ENCODE measurements at places on chromosomes 5 and 9. TPM values are rescaled to one million over a fixed set of nuclear protein-coding genes. Genes with fewer than 3 reads are reported as not detected.

Gene HNRNPK
- 592 TPM for total RNA-seq

Gene CCNJL
- 2.4 TPM for total RNA-seq

GRCh38 chr9:73023025-73023541 is 70.2 kb upstream of the ALDH1A1 start:
- DNase-seq: peak; percentile 81

GRCh38 chr9:9117866-9118265 is 1318.3 kb upstream of the DMAC1 start:
- no peak for DNase-seq

DNA sequence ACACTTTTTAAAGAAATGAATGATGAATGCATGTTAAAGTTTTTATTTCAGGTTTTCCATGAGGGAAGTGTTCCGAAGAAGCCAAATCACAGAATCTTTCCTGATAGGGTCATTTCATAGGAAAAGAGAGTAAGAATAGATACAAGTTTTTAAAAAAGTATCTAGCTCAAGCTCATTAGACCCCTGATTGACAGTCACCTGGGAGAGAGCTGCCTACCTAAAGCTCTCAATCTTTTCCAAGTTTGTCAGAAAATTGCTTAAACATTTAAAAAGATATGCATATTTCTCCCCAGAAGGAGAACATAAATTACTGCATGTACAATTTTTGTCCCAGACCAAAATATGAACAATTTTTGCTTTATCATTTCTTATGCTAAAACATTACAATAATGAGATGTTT is 47.9 kb upstream of the CHSY3 start:
- no peak for DNase-seq

DNA sequence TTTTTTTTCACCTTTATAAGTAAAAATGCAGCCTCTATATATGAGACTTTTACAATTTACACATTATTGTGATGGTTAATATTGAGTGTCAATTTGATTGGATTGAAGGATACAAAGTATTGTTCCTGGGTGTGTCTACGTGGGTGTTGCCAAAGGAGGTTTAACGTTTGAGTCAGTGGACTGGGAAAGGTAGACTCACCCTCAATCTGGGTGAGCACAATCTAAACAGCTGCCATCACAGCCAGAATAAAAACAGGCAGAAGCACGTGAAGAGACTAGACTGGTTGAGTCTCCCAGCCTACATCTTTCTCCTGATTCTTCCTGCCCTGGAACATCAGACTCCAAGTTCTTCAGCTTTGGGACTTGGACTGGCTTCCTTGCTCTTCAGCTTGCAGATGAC is 132.8 kb upstream of the DPYSL3 start:
- no peak for DNase-seq

- no peak for DNase-seq
These were observed 542.5 kb downstream of the TLE1 start for GRCh38 chr9:81146684-81147337.

DNA sequence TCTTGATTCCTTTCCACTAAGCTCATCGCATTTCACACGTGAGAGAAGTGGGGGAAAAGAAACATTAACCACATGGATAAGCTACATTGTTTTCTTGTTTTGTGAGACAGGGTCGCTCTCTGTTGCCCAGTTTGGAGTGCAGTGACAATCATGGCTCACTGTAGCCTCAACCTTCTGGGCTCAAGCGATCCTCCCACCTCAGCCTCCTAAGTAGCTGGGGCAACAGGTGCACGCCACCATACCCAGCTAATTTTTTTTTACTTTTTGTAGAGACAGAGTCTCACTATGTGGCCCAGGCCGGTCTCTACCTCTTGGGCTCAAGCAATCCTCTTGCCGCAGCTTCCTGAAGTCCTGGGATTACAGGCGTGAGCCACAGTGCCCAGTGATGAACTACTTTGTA is 2.8 kb downstream of the OTULIN start:
- no peak for DNase-seq
